ENCODE measurements at places on chromosomes 4 and X.
A peak's percentile ranks its signal among the peaks of the same experiment; 100 is the strongest.

- ATAC-seq: no peak
Observed at GRCh38 chr4:23364167-23364566, 525.7 kb downstream of the PPARGC1A start.

- ATAC-seq: no peak
Observed at GRCh38 chr4:172951679-172952451, 216.7 kb upstream of the GALNT7 start.

DNA sequence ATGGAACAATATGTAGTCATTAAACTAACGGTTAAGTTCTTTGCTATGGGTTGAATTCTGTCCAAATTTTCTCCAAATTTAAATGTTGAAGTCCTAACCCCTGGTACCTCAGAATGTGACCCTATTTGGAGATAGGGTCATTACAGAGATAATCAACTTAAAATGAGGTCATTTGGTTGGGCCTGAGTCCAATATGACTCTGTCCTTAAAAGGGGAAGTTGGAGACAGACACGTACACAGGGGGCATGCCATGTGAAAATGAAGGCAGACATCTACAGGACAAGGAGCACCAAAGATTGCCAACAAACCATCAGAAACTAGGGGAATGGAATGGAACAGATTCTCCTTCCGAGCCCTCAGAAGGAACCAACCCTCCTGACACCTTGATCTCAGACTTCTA is 492.0 kb upstream of the FTHL17 start:
- ATAC-seq: no peak

- peak; percentile 59 for ATAC-seq
Observed at GRCh38 chrX:154541896-154542722, 4.5 kb downstream of the G6PD start.
